GM13977 (cell line): ENCODE measurements at places on chromosomes 3 and 15.

- DNase-seq = no peak
Measured at GRCh38 chr3:105758451-105758850, 110.4 kb downstream of the CBLB start.

- DNase-seq = no peak
Measured at GRCh38 chr15:89542369-89542768, 32.9 kb upstream of the TICRR start.

DNA sequence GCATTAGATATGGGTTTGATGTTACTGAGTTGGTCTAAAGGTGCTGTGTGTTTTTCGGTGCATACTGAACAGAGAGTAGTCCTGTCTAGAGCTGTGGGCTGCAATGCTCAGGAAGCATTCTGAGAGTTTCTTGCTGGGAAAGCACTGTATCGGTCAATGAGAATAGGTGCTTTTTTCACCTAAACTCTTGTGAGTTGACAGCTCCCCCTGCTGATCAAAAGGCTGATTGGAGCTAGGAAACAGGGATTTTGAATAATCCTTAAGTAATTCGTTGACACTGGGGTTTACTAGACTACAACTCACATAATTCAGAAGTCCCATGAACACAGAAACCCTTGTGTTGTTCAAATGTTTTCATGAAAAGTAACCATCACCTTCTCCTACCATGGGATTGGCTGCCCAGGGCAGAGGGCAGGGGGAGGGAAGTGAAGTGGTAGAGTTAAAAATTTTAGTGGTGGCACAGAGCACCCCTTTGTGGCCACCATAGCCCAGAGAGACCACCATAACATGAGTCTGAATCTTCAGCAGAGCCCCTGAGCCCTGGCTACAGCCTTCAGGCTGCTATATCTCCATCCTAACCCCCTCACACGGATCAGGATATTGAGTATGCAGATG is 13.0 kb upstream of the MANF start:
- DNase-seq = peak; percentile 65

DNA sequence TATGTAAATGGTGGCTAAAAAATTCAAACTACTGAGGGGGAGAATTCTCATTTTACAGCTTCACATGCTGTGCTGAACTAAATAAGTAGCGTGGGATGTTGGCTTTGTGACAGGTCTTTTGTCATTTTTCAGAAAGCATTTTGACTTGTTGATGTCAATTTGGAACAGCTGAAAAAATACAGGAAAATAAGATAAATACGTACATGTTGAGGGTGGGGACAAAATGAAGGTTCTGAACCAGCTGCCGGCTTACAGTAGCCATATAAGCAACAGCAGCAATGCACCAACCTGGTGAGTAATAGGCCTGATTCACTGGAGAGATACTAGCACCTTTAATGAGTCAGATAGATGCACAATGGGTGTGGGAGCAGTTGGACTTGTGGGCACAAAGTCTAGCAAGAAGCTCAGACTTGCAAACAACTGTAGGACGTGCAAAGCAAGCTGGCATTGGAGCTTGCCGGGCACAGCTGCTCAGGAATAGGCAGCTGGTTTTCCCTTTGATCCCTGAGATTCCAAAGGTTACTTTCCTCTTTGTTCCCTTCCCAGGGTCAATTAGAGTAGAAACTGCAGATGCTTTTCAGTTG is 12.9 kb downstream of the B3GNT5 start:
- no peak for DNase-seq

DNA sequence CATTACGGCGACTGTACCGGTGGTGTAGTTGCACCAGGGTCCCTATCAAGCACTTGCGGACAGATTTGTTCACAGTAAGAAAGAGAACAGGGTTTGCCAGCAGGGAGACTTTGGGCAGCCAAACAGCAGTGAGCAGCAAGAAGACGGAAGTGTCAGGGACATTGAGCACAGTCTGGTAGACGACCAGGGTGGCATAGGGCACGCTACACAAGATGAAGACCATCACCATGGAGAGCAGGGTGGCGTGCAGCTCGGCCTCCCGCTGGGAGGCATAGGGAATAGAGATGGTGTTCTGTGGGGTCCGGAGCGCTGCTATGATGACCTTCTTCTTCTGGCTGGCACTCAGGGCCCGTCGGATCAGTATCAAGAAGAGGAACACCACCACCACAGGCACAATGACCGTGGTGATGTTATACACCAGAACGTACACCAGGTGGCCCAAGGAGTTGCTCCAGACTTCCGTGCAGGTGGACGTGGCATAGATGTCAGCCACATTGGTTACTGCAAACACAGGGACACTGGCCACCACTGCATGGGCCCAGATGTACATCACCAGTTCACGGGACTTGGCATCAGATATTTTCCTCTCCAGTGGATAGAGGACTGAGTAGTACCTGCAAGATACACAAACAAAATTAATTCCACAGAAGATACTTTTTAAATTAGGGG is 19.1 kb upstream of the FSIP1 start:
- DNase-seq = peak; percentile 48

GRCh38 chr3:64384561-64384960 is 159.3 kb upstream of the PRICKLE2 start:
- no peak for DNase-seq

DNA sequence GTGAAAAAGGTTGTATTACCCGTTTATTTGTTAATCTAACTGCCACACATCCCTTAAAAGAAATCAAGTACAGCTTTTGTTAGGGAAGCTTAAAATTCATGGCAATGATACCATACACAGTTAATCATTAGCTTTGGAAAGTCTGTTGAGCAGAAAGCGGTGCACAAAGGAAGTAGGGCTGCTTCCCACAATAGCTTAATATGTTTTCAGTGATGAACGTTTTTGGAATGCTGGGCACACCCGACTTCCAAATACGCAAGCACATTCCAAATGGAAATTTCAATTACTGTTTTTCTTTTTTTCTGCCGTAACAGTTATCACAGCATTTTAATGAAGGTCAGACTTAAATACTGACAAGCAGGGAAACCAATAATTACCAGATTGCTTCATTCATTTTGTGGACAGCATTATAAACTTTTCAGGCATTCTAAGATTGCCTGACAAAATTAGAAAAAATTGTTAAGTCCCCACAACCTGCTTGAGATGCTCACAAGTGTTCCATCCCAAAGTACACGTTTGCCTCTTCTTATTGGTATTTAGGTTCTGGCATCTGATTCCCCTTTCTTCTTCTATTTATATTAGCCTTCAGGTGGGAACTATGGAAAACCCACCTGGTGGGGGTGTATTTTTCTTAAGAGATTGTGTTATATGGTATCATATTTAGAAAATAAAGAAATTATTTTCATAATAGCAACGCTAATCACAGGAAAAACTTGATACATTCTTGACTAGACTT is 1.1 kb upstream of the ECT2 start:
- DNase-seq = no peak

DNA sequence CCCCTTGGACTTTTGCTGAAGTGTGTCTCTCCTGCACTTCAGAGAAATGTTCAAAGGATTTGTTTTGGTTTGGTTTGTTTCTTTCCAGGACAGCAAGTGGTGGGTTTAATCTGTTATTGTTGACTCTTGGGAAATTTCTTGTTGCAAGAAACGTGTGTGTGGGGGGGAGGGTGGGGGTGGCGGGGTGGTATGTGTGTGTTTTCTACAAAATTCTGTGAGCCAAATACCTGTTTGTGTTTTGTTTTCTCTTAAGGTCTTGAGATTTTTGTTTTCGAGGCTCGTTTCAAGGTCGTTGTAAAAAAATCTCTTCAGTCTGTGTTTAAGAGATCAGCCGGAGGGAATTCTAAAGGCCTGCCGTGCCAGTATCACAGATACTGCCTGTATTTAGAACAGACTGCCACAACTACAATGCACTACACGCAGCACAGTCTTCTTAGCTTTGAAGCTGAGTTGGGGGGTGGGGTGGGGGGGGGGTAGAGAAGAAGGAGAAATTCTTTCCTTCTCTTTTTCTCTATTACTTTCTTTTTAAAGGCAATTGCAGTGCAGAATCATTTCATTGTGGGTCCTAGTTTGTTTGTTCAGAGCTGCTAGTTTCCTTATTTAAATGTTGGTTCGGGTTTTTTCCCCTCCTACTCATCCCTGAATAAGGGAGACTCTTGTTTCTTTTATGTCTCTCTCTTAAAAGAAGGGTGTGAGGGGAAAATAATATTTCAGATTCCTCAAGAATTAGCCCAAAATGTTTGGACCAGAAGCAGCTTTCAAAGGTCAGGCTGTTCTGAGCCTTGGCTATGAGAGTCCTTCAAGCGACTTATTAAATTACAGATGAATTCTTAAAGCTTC is 1.4 kb upstream of the BCL6 start:
- DNase-seq = no peak

DNA sequence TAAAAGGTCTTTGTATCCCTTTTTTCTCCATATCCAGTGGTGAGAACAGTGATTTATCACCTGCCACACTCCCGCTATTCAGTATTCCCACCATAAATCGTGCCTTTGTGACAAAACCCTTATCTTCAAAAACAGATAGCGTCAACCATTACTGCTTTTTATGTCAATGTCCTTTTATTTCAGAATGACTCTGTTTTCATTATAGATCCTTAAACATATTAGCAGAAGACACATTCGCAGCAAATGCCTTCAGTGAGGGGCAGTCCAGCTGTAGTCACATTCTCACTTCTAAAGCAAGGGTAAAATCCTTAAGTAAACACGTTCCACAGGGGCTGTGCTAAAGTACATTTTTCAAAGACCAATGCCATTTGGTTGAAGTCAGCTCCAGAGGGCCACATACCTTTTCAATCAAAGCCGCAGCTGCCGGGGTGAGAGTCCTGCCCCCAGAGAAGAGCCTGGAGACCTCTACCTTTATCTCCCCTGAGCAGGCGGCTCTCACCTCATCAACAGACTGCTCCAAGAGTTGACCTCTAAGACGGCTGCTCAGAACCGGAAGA is 53.4 kb downstream of the PDZRN3 start:
- no peak for DNase-seq

GRCh38 chr15:41832875-41833274 is 5.0 kb downstream of the JMJD7 start:
- DNase-seq = no peak
